CD4-positive, alpha-beta T cell treated with Interleukin-4 for 1 hour (primary cell): ENCODE measurements at places on chromosomes 1 and 21.

DNA sequence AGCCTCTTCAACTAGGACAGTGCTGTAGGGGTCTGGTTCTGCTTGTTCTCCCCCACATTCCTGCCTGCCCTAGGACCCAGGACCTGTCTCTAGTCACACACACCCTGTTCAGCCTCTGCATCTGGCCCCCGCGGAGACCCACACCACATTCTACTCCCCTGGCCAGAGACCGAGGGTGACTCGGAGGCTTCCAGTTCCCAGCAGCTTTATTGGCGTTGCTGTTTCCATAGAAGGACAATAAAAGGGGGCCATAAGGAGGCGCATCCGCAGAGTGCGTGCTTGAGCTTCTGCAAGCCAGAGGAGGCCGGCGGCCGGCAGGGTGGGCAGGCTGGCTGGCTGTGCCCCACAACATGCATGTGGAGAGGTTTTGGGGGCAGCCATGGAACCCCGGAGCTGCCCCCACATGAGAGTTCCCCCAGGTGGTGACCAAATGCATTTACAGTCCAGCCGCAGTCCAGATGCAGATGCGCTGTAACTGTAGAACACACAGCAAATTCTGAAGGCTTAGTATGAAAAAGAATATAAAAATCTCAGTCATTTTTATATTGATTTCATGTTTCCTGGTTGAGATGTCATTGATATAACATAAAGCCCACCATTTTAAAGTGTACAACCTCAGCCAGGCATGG is 52.4 kb downstream of the PDE9A start:
- no peak for DNase-seq

DNA sequence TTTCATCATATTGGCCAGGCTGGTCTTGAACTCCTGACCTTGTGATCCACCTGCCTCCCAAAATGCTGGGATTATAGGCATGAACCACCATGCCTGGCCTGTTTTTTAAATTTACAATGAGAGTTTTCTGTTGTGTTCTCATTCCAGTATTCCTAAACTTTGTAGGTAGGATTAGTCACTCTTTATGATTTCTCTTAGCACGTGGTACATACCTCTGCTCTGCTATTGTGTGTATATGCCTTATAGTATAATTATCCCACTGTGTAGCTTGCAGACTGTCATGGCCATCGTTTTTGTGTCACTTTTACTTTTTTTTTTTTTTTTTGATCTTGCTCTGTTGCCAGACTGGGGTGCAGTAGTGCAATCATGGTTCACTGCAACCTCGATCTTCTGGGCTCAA is 14.5 kb downstream of the PATJ start:
- DNase-seq, result no peak

DNA sequence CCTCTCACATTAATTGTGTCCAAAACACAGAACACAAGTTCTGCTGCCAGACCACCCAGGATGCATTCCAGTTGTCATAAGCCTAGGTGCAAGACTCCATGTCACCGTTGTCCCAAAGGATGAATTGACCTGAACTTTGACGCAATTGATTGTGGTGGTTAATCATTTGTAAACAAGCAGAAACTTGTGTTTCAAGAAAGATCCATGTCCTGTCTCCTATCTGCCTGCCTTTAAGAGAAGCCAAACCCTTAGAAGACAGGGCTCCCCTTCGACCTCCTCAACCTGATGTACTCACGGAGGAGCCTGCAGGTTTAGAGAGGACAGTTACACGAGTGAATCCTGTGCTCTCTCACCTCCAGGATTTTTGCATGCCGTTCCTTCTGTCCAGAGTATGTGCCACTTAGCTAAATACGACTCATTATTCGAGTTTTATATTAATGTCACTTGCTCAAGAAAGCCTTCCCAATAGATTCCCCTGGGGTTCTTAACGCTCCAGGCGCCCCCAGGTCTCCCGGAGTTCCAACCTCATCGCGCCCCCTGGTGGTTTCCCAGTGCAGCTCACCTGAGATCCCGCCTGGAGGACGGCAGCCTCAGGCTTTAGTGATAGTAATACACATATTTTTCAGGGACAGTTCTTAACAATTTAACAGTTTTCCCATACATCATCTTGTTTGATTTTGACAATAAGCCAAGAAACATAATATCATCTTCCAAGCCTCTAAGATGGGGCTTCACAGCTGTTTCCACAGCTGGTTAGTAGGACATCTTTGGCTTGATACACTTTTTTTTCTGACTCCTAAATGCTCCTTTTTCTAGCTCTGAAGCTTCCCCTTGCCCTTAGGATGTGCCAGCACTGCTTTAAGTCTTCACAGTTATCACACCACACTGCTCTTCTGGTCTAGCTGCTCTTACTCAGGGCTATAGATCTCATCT is 2.4 kb upstream of the C8B start:
- DNase-seq, result no peak

DNA sequence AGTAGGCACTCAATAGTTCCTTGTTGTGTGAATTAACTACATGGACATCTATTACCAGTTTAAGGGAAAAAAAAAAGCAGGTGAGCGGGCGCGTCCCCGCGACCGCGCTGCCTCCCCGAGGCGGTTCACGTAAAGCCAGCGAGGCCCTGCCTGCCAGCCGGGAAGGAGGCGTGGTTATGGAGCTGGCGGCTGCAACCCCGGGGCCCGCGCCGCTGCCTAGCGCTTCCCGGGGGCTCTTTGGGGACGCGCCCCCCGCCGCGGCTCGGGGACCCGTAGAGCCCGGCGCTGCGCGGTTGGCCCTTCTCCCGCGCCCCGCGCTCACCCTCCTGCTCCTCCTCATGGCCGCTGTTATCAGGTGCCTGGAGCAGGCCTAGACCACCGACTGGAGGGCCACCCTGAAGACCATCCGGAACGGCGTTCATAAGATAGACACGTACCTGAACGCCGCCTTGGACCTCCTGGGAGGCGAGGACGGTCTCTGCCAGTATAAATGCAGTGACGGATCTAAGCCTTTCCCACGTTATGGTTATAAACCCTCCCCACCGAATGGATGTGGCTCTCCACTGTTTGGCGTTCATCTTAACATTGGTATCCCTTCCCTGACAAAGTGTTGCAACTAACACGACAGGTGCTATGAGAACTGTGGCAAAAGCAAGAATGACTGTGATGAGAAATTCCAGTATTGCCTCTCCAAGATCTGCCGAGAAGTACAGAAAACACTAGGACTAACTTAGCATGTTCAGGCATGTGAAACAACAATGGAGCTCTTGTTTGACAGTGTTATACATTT is 2.6 kb upstream of the CC2D1B start:
- DNase-seq, result peak; percentile 53

- DNase-seq, result no peak
These were observed 2.7 kb downstream of the PLEKHG5 start for GRCh38 chr1:6488602-6489382.

- DNase-seq, result no peak
These were observed 45.5 kb downstream of the GNG12 start for GRCh38 chr1:67787746-67788145.

DNA sequence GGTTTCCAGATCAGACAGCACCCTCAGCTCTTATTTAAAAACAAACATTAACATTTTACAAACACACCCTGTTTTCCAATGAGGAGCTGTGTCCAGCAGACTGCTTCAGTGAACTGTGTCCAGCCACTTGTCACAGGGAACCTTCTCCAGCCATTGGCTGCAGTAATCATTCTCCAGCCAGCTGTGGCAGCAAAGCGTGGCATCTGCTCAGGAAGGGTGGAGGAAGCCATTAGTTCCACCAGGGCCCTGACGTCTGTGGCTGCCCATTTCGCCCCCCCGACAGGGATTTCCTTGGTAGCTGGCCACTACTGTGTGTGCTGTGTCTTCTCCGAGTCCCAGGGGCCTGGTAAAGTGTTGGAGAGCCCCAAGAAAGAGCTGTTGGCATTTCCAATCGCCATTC is 62.9 kb upstream of the SELENON start:
- DNase-seq, result no peak
